ENCODE measurements at places on chromosomes 1 and 21.

DNA sequence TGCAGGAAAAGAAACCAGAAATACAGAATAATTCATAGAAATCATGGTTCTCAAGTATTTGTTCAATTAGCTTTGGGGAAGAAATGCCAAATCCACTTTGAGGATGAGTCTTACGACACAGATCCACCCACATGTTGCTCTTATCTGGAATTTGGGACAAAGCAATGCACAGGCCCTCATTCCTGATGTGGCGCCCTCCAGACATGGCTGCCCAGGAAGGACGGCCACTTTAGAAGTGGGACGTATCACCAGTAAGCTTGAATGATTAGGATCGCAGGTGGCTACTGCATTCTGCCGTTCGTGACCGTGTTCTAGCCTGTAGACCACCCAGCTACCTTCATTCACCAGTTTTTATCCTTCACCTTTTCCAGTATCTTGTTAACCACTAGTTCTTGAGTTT lies 20.1 kb upstream of the NCMAP start:
- no peak for DNase-seq

DNA sequence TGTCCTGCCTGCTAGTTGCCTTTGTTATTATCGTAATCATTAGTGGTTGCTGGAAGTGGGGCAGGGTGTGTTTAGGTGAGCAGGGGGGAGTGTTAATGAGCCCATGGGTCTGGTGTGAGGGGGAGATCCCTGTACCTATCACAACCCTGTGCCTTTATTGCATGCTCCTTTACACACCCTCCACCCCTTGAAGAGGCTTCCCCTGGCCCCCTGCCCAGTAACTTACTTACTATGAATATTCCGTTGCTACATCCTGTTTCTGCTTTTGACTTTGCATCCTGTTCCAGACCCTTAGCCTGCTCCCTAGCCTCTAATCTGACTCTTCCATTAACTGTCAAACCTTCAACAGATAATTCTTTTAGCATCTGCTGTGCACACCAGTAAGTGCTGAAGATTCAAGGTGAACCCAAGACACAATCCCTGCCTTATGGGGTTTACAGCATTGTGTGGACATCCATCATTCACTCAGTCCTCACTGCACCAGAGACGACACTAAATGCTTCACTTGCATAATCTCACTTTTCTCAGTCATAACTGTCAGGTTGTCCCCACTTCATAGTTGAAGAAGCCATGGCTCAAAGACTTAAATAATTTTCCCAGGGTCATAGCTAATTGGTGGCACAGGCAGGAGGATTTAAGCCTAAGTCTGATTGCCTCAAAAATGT lies 47.9 kb downstream of the CDC7 start:
- no peak for DNase-seq

DNA sequence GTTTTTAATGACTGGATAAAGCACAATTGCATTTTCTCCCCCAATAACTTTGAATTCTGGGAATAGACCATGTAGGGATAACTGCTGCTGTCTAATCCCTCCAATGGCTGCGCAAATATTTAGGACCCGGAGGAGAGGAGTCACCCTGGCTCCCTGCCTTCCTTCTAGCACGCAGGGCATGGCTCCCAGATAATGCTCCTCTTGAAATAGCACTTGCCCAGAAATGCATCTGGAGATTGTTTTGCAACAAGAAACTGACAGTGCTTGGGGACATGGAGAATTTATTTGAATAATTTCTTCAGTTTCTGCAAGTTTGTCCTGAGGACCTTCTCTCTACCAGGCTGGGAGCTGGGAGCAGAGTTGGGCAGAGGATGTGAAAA lies 83.5 kb downstream of the MAN1C1 start:
- DNase-seq: no peak

DNA sequence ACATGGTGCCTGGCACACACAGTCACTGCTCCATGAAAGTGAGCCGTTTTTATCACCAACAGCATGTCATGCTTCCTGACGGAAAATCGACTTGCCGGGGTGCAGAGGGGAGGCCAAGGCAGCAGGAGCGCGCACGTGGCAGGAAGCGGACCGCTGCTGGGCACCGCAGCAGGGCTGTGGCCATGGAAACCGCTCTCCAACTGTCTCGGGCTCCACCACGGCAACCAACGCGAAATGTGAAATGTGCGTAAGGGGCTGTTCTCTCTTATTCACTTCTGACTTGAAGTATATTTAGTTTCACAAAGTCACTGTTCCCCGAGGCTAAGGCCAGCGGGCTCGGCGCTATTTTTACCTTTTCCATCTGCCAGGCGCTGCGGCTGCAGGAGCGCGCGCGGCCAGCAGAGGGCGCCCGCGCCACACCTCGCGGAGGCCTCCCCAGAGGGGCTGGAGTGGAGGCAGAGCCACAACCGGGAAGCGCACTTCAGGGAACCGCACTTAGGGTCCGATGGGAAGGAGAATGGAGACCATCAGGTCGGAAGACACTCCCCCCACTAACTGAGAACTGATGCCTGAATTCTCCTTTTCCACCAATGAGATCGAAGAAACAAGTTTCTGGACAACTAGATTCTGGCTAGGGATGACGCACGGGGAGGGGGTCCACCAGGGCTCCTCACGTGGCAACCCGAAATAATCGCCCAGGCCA lies 19.7 kb downstream of the RCC2 start:
- DNase-seq: peak; percentile 78

DNA sequence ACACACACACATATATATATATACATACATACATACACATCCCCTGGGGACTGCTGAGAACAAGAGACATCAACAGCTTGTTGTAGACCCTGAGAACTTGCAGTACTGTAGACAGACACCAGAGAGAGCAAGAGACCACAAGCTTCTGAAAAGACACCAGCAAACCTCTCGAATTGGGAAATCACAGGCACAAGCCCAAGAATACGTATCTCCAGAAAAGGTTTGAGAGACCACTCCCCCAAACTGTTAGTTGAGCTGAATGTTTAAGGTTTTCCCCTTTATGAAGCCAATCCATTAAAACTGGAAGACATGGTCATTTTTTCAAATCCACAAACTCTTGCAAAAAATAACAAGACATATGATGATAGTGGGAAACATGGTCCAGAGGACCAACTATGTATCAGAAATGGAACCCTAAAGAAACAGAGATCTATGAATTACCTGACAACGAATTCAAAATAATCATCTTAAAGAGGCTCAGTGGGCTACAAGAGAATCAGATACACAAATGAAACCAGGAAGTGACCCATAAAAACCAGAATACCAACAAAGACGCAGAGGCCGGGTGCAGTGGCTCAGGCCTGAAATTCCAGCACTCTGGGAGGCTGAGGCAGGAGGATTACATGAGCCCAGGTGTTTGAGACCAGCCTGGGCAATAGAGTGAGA lies 45.1 kb downstream of the SLC2A1 start:
- DNase-seq: no peak

- no peak for DNase-seq
Measured at GRCh38 chr21:45986316-45987051, 4.9 kb downstream of the COL6A1 start.

GRCh38 chr1:201538612-201539551 lies at the start of gene NAV1:
Gene NAV1, plus strand, starts transcription at chr1:201539127. Its CDS starts 83,758 bp downstream, at chr1:201622885.
- DNase-seq: peak; percentile 51
